GM18507 (cell line): ENCODE measurements at places on chromosomes 4 and X.

DNA sequence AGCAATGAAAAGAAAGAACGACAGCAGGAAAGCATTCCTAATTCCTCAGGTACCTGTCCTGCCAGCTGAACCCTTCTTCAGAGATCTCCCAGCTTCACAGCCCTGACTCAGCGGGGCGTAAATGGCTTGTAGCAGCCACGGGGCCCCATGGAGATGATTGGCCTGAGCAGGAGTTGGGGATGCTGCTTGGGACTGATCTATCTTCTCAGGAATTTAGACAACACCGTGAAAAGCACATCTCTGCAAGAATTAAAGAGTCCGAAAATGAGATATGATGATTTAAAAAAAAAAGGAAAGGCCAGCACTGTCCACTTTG lies 22.5 kb upstream of the SLC25A4 start:
- DNase-seq: no peak

GRCh38 chr4:185839194-185839712 lies 27.3 kb upstream of the SORBS2 start:
- no peak for DNase-seq

- DNase-seq: no peak
Measured at GRCh38 chr4:122716825-122717448, 15.6 kb upstream of the BBS12 start.

DNA sequence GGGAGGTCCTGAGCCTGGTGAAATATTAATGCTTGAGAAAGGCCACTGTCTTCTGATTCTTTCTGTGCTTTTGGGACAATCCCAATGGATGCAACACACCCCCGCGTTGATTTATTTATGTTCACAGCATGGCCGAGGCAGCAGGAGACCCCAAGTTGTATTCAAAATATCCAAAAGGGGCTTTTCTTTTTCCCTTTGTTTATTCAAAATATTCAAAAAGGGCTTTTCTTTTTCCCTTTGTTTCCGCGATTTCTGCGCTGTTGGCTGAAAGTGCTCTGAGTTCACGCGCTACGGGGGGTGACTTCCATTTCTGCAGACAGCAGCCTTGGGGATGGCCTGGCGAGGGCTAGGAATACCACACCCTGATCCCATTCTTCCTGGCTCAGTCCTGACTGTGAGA lies 59.5 kb upstream of the PPP2R3B start:
- no peak for DNase-seq

DNA sequence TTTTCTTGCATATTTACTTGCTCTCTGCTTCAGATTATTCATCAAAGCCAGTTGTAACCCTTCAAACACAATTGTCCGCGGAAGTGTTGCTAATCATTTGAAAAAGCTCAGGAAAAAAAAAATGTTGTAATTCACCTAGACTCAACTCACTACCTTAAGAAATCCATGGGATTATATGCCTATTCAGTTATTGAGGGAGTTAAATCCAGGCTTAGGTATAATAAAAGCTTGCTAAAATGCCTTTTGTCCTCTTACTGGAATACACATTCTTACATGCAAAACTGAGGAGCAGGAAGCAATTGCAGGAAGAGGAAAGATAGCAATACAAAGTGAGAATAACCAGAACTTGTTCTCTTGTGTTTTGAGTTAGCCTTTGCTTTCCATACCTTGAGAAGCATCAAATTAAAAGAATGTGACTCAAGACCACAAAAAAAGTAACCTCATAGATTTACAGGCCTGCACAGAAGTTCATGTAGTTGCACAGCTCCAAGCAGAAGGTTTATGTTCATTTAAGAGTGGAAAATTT lies 91.4 kb upstream of the FAM241A start:
- no peak for DNase-seq
